Dermis blood vessel endothelial cell (primary cell): ENCODE measurements at places on chromosomes 2 and 18.

GRCh38 chr2:16044946-16045456, 104.7 kb downstream of the MYCN start:
- DNase-seq = no peak

- no peak for DNase-seq
These were observed 1.4 kb downstream of the APLF start for GRCh38 chr2:68468801-68469200.

DNA sequence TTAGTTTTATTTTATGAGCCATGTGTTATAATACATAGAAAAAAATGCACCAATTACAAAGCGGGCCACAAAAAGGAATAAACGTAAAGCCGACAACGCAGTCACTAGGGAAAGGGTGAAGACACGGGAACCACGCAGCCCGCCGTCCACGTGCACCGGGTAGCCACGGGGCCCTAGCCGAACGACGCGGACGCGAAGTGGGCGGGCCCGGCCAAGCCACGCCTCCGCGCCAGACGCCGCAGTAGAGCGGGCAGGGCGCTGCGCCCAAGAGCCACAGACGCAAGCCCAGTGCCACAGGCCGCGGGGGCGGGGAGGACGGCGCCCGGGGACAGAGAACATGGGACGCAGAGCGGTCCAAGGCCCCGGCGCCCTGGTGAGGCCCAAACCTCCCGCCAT, at the start of gene DUSP28:
TSS of gene DUSP28 (plus strand) at position 274 of the 396 bp plus-strand sequence. CDS start 328 bp downstream, outside the sequence.
- peak; percentile 92 for DNase-seq

DNA sequence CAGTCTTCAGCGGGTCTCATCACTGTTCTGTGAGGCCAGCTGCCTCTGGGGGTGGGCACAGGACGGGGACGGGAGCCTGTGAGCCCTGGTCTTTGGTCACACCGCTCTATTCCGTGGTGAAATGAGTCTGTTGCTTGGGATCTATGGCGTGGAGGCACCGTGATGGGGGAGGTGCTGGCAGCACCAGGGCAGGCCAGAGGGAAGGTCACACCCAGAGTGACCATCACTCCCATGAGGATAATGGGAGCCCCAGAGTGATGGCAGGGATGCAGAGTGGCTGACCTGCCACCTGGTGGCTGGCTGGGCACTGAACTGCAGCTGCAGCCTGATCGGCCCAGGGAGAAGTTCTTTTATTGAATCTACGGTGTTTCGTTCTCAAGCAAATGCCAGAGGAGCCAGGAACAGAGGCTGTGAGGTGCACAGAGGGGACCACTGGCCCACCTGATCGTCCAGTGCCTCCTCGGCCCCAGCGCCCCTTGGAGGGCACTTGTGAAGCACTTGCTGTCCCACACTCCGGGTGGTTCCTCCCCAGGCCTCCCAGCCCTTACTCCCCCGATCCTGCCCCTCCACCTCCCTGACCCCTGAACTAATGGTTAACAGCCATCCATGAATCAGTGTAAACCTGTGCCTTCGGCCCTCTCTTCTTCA, 17.9 kb downstream of the KCNIP3 start:
- DNase-seq = peak; percentile 48

DNA sequence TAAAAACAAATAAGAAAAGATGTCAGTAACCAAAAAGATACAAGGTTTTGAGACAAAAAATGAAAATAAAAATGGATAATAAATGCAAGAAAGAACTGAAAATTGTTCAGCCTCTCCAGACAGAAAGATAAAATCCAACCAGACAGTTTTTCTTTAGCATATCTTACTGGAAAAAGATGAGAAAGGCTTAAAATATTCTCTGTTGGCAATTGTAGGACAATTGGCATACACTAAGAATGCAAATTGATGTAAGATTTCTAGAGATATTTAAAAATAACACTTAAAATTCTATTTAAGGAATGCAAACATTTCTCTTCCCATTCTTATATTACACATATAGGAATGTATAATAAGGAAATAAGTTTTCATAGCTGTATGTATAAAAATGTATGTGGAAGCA, 590.6 kb downstream of the DSC3 start:
- DNase-seq = no peak

DNA sequence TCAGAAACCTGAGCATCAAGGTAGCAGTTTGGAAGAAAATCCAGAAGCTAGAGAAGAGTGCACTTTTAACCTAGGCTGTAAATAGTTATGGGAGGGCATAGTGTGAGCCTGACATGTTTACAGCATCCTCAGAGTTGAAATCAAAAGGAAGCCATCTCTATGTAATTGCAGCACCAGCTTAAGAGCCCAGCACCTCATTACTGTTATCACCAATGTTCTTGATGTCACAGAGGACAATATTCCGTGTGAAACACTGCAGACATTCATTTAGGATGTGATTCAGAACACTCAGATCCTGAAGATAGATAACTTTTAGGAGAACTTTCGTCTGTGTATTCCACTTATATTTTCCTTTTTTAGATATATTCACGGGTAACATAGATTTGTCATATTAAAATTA, 48.1 kb downstream of the FBXO36 start:
- no peak for DNase-seq

GRCh38 chr2:109160714-109161440, 31.9 kb downstream of the SH3RF3 start:
- no peak for DNase-seq

GRCh38 chr2:230106771-230107170, 38.0 kb upstream of the SLC16A14 start:
- no peak for DNase-seq

DNA sequence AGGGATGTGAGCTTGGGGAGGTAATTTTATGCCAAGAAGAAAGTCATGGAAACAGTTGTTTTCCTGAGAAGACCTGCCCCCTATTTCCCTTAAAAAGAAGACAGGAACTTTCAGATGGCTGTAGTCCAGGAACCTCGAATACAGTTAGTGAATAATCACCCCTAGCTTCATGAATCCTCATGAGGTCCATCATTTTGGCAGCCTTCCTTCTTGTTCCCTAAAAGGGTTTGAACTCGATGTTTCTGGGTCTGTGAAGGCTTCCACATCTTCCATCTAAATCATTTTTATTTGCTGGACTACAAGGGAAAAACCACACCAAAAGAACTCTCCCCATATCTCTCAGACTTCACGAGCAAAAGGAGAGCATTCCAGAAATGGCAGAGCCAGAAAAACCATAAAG, 290.8 kb downstream of the SLC4A3 start:
- no peak for DNase-seq

DNA sequence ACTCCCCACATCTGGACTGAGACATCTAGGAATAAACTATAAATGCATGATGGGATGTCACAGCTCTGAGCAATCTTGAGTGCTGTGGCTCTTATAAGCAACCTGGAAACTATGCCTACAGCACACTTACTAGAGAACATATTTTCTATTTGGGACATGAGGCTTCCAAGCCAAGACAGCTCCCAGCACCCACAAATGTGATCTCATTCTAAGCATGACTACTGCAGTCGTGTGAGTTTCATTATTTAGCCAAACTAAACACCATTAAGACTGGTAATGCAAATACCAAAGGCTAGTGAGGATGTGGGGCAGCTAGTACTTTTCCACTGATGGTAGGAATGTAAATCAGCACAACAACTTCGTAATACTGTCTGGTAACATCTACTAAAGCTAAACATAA, 72.5 kb downstream of the RTTN start:
- DNase-seq = peak; percentile 65

GRCh38 chr2:205527801-205528200, 154.5 kb upstream of the NRP2 start:
- no peak for DNase-seq

- DNase-seq = peak; percentile 41
These were observed 60.7 kb downstream of the DGKD start for GRCh38 chr2:233414777-233415570.

DNA sequence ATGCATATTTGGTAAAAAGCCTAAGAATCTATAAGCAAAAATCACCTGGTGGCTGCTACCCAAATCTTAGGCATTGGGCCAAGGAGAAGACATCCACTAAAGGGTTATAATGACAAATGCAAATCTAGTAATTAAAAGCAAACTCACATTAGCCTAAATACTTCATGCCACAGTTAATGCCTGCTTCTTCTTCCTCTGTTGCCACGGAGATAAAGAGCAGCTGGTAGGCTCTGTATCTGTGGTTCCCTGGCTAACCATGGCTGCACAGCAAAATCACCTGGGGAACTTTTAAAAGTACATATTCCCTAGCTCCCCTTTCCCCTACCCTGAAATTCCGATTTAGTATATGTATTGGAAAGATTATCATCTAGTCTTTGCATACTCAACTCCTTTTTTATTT, 114.3 kb downstream of the LNPK start:
- DNase-seq = no peak

- DNase-seq = peak; percentile 60
These were observed 167.4 kb downstream of the PTGR3 start for GRCh38 chr18:75041586-75041985.

DNA sequence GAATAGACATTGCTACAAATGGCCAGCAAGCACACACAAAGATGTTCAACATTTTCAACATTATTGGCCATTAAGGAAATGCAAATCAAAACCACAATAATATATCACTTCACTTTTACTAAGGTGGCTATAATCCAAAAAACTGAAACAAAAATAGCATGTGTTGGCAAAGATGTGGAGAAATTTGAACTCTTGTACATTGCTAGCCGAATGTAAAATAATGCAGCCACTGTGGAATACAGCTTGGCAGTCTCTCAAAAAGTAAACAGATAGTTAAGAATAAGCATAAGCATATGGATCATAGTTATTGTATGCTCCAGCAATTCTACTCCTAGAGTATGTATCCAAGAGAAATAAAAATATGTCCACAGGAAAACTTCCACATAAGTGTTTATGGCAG, 192.5 kb downstream of the EN1 start:
- no peak for DNase-seq
